ENCODE measurements at places on chromosomes 2 and 18.

DNA sequence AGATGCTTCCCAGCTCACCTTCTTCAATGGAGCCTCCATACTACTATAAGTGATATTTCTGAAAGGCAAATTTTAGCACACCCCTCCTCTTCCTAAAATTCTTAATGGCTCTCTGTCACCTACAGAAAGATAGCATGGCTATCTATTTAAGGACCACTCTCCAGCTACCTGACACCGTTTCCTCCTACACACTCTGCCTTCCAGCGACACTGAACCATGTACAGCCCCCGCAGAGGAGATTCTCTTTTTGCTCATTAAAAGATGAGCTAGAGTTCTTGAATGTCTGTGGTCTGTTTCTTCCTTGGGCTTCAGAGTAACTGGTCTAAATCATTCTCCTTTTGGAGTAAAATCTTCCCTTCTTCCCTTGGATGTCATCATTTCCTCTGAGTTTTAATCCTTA lies 38.4 kb upstream of the GAREM1 start:
- no peak for DNase-seq

DNA sequence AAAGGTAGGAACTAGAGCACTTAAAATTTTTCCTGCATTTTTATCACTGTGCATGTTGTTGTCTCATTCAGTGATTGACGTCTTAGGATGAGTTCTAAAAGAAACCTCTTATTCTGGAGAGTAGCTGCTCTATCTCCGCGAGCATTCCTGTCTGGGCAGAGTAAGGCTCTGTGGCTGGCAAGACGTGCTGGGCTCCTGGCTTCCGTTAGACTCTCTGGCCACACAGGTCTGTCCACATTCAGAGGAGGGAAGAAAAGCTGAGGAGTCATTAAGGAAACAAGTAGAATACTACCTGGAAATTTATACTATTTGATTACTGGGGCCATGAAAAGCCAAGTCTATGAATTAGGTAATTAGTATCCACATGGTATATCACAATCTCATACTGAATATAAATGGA lies 138.0 kb upstream of the DNMT3A start:
- DNase-seq: no peak

DNA sequence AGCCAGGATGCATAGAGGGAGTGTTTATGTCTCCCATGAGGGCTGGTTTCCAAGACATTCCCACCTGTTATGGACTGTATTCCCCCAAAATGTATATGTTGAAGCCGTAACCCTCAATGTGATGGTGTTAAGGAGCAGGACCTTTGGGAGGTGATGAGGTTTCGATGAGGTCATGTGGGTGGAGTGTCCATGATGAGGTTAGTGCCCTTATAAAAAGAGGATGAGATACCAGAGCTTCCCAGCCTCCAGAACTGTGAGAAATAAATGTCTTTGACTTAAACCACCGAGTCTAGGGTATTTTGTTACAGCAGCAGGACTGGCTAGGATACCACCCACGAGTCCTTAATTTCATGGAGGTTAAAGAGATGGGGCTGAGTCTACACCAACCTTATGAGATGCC lies 22.6 kb upstream of the EPAS1 start:
- no peak for DNase-seq

DNA sequence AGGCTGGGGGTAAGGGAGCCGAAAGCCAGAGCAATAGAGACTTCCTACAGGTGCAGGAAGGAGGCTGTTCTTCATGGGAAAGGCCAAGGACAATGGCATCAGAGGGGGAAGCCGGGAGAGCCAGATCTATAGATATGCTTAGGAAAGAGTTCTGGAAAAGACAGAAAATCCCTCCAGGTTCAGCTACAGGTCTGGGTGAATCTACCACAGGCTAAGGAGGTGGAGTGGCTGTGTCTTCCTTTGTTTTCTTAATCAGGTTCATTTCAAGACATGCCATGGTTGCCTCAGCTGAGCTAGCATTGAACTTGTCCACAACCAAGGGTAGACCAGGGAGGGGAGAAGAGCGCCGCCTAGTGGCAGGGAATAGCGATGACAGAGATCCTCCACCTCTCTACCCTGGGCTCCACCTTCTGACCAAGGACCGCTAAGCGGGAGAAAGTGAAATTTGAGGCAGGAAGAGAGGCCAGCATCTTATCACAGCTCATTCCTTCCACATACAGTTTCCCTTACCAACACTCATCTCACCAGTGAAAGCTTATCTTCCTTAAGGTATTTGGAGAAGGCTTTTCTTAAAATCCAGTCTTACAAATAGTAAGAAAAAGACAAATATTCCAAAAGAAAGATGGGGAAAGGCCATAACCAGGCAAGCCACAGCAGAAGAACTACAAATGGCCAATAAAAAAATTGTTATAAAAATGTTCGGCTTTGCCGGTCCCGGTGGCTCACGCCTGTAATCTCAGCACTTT lies 74.2 kb downstream of the VIT start:
- peak; percentile 61 for DNase-seq

DNA sequence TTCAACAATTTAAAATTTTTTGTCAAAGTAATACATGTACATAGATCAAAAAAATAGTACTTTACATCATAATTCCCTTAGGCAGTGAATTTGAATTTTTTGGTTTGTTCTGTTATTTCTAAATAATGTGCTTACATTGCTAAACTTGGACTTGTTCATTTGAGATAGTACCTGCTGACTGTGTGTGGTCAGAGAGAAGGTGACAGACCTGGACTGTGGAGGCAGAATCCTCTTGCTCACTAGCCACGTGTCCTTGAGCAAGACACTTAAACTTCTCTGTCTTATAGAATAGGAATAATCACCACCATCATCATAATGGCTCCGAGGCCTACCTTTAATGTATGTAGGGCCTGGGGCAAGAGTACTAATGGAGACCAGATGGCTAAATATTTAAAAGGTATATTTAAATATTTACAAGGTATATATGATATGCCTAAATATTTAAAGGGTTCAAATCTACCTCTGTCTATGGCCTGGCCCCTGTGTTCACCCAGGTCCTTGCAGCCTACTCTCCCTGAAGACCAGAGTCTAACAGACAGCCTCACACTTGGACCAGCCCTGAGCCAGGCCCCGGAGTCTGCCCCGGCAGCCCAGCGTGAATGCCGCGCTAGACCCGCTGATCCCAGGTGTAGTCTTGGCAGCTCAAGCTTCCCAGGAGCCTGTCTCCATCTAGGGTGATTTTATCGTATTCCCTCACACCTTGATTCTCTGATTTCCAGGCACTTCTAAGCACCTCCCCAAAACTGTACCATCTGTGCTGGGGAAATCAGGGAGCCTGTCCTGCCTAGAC lies 33.5 kb downstream of the ZNF532 start:
- DNase-seq: no peak

DNA sequence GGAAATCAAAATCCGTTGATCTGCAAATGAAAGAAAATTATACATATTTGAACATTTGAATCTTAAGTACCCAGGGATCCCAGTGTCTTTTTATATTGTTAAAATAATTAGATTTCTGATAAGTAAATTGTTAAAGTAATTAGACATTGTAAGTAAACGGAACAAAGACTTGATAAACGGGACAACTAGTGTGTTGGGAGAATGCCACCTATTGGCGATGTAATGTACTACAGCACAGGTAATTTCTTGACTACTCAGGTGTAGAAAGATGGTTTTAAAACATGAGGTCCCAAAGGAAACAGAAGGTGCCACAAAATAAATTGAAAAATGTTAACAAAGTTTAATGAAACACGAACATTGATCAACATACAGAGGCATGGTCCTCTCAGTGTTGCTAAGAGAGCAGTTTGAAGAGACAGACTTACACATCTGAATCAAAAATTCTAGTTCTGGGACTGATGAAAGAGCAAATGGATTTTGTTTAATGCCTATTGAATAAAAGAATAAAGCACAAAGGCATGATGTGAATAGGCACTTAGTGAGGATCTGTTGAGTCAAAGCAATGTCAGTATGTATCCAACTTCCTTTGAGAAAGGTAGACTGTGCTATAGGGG lies 103.4 kb upstream of the RASGRP3 start:
- DNase-seq: no peak

GRCh38 chr2:156907806-156908205 lies 349.7 kb upstream of the GALNT5 start:
- no peak for DNase-seq

DNA sequence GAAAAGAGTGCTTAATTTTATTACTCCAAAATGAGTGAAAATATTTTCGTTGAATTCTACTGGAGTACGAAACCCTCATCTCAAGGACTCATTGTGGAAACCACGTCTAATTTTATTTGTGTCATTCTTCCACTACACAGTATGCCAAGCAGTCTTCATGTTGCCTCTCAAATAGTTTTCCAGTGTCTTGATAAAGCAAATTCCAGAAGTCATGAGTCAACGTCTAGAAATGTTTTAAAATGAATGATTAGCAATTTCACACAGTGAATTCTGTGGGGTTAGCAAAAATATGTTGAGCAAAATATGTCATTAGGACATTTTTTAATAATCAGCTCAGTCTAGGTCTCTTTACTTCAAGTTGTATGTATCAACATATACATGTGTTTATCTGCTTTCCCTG lies 865.5 kb downstream of the DSC3 start:
- no peak for DNase-seq

DNA sequence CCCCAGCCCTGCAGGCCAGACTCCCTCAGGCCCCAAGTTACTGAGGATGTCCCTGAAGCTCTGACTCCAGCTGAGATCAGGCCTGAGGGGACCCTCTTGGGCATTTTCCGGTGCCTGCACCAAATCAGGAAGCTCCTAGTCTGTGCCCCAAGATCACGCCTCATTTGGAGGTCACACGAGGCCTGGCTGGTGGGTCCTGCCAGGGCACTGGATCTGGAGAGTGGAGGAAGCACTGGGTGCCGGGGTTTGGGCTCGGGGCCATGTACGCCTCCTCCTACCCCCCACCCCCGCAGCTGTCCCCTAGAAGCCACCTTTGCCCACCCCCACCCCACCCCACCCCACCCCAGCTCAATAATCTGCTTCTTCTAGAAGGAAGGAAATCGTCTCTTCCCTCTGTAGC lies 16.2 kb downstream of the SH2D6 start:
- DNase-seq: no peak

GRCh38 chr2:21996339-21996738 lies 872.6 kb downstream of the TDRD15 start:
- no peak for DNase-seq

- DNase-seq: no peak
These were observed 4.7 kb upstream of the GLS start for GRCh38 chr2:190875891-190876290.

- no peak for DNase-seq
These were observed 40.4 kb upstream of the IMP4 start for GRCh38 chr2:130302164-130302886.

DNA sequence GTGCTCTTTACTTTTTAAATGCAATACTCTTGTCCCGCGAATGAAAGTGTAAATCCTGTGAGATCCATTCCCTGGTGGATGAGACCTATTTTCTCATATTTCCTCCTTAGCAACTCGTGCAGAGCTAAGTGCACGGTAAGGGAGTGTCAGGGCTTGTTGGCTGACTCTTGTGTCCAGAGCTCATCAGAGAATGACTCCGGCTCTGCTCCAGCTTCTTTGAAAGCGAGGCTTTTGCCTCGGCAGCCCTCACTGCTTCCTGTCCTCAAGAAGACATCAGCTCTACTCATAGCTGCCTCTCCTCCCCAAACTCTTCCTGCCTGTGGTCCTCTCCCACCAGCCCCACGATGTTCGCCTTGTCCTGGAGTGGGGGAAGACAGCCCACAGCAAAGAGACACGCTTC lies 70.7 kb downstream of the LIPG start:
- DNase-seq: no peak

DNA sequence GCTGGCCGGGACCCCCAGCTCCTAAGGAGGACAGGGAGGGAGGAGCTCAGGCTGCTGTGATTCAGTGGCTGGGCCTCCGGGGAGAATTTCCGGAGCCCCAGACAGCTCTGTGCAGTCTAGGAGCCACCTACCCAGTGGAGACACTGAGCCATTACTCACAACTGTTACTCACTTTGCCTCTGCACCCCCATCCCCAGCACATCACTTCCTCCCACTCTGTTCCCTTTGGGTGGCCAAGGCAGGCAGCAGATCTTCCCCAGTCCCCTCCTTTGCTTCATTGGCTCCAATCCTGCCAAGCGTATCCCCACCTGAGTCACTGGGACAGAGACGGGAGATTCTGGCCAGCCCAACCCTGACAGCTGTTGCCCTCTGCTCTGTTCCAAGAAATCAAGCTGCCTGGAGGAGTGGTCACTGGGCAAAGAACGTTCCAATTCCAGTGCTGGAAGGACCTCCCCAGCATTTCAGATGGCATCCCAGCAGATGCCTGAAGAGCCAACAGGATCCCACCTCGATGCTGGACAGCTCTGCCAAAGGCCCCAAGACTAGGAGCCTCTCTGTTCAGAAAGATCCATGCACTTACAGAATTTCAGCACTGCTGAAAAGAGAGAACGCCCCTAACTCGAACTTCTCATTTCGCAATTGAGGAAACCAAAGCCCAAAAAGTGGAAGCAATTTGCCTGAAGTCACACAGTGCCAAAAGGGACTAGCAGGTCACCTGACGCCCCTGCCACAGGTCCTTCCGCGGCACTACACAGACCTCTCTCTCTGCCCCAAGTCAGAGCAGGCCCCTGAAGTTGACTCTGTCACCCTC lies 68.3 kb downstream of the TNS1 start:
- DNase-seq: no peak

GRCh38 chr2:45406621-45407020 lies 204.4 kb downstream of the SRBD1 start:
- no peak for DNase-seq

- DNase-seq: no peak
These were observed 136.2 kb upstream of the RASGRP3 start for GRCh38 chr2:33340280-33340679.

- DNase-seq: no peak
These were observed 19.4 kb downstream of the CDH20 start for GRCh38 chr18:61352611-61353010.

DNA sequence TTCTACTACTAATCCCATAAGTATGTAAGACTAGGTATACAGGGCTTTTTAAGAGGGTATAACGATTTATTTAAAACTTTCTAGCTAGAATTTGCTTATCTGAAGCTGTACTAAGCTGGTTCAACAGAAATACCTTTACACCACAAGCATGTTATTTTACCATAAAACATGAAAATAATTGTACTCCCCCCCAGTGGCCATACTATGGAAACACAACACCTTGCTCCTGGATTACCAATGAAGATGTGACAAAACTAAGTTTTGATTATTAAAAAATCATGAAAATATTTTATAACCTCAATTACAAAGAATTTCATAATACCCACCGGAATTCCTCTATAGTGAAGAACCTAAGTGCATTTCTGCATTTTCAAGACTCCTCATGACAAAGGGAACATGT lies 27.3 kb downstream of the LPIN2 start:
- no peak for DNase-seq

DNA sequence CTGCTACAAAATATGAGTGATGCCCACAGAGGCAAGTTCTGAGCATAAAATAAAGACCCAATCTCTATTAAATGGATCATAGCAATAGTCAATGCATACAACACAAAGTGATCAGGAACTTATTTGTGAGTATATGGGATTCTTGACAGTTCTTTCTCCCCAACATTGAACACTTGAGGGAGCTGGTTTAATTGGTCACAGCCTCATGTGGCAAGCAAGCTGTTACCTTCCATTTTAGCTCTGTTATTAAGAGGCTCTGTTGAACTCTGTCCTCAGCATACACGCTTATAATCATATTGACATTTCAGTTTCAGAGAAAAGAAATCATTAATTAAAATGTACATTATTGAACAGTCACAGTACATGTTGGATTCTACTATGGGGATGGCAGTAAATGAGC lies 37.6 kb upstream of the PAX3 start:
- DNase-seq: no peak

All from activated CD8-positive, alpha-beta memory T cell treated with anti-CD3 and anti-CD28 coated beads for 24 hours (primary cell).